ENCODE measurements at places on chromosomes 6 and 20. TPM values are rescaled to one million over a fixed set of nuclear protein-coding genes. Genes with fewer than 3 reads are reported as not detected.
A peak's percentile ranks its signal among the peaks of the same experiment; 100 is the strongest.

SPATS1 gene
- not detected for total RNA-seq

JPH2 gene
- total RNA-seq, result 0.07 TPM

CRISP2 gene
- total RNA-seq, result not detected

GPLD1 gene
- 4.7 TPM for total RNA-seq

ADGB gene
- not detected for total RNA-seq

GRCh38 chr6:14728396-14729024, 517.4 kb upstream of the JARID2 start:
- DNase-seq, result no peak

GRCh38 chr6:15499591-15499990, 163.2 kb downstream of the DTNBP1 start:
- no peak for DNase-seq

DNA sequence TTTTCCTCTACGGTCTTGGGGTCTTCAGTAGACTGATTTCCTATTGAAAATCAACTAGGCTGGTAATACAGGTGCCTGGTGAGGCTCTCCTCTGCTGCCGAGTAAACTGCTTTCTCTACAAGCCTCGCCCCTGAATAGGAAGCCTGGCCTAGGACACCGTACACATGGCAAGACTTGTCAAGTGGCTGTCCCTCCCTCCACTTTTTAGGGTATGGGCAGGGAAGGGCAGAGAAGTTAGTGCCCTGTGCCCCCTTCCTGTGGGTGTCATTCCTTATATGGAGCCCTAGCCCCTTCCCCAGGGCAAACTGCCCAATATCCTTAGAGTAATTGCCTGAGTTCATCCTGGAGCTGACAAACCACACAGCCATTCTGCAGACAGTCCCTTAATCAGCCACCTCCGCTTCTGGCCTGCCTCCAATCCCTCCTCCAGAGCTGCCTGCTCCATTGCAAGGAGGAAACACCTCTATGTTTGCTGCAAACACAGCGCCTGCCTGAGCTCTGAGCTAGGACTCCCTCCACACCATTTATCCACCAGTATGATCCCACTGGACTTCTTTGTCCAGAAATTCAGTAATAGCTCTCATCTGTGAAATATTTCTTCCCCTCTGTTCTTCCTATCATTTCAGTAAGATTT, 93.1 kb downstream of the CHD6 start:
- DNase-seq, result no peak

DNA sequence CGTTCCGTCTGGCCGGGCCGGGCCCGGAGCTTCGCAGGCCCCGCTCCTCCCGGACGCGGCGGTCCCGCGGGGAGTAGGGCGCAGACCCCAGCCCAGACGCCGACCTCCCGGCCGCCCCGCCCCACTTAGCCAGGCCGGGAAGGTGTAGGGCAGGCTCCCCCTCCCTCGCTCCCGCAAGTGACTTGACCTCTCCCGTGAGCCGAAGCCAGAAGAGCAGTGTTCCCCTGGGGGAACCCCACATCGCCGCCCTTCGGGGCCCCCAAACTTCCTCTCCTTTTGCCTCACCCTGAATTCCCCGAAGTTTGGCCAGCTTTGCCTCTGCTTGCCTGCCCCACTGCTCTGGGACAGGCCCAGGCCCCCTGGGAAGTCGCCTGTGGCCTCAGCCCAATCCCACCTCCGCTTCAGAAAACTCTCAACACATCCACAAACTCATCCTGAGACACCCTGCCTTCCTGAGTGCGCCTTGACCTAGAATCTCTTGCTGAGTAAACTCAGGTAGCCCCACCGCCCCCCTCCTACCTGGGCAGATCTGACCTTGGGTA, 524 bp upstream of the NOL4L start:
- no peak for DNase-seq

GRCh38 chr6:151448623-151449022, 3.3 kb downstream of the RMND1 start:
- DNase-seq, result no peak

- DNase-seq, result peak; percentile 66
Observed at GRCh38 chr6:107115695-107116327, 496 bp upstream of the BEND3 start.

DNA sequence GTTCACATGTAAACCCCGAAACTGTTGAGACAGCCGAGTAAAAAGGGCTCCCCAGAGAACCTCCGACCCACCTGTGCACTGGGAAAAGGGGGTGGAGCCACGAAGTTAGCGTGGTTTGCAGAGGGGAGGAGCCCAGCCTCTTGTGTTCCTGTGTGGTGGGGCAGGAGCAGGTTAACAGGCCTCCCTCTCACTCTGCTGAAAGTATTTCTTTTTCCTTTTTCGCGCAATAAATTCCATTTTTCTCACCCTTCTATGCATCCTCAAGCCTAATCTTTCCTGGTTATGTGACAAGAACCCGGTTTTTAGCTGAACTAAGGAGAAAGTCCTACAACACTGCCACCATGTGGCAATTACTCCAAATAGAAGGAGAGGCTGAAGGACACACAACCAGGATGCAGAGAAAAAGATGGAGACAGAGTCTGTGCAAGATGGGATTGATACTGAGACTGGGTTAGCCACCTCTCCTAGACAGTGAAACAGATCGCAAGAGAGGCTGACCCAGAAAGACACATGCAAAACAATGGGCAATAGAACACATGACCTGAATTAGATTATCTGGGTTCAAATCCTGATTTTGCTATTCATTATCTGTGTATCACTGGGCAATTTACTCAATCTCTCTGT, 168.7 kb upstream of the PRSS16 start:
- DNase-seq, result peak; percentile 53

GRCh38 chr6:92052513-92052912, 1366.8 kb downstream of the EPHA7 start:
- DNase-seq, result no peak

DNA sequence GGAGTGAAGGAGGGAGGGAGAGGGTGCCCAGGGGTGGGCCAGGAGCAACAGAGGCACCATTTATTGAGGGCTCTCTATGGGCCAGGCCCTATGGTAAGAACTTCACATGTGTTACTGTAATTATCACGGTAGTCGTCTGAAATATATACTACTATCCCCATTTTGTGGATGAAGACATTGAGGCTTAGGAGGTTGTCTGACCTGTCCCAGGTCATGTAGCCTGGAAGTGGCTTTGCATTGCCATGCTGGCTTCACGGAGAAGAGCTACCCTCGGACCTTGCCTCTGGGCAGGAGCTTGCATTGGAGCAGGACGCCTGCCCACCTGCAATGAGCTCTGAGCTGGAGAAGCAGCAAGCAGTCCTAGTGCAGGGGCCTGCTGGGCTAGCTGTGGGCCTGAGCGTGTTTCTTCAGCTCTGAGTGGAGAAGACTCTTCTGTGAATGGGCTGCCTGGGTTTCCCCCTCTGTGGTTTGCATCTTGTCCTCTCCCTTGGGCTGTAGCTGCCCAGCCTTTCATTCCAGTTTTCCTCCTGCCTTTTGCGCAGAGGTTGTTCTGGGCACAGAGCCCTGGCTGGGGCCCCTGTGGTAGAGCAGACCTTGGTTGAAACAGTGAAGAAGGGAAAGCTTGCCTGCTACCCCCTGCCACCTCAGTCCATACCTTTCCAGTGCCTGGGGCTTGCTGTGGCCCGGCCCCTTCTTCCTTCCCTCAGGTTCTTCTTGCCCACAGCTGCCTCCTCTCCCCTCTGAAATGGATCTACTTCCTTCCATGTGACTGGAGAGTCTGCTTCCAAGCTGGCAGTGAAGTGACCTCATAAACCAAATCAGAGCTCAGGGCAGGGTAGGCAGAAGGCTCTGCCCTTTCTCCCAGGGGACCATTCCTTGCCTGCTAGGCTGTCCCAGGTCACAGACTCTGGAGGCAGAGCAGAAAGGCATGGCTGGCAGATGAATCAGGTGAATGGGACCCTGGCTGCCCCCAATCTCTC, 24.1 kb upstream of the SRF start:
- DNase-seq, result no peak

DNA sequence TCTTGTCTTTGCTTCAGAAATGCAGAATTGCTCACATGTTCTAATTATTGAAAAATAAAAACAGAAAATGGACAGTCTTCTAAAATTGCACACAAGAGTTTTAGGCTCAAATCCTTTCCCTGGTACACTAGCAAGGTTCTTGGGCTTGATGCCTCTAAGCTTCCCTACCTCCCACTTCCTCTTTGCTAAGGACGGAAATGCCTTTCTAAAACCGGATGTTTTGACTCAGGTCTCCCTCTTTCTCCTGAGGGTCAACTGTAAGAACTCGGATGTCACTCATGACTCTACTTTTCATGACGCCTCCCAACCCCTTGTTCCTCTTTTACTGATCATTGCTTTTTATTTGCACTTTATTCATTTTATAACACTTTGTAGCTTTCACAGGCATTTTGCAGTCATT, 613.5 kb downstream of the C6orf118 start:
- DNase-seq, result no peak

DNA sequence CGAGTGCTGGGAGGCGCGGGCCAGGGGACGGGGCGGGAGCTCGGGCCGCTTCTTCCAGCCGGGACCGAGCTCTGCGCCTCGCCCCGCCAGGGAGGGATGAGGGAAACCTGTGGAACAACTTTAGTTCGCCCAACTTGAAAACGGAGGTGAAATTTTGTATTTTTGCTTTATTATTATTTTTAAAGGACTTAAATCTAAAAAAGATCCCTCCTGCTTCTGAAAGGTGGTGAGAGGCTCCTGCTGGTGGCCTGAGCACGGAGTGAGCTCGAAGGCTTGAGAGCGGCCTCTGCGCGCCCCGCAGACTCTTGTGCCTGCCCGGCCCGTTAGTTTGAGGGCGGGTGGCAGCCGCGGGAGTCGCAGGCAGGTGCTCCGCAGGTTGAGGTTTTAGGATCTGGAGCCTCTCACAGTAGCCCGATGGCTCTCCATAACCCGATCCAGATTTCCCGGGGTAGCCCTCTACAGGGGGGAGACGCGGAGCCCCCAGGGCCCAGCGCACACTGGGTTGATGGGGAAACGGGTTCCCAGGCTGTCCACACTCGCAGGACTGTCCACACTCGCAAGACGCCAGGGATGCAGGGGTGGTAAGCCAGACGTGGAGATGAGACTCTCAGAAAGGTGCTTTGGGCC, 46.2 kb upstream of the SUPT3H start:
- DNase-seq, result peak; percentile 22

DNA sequence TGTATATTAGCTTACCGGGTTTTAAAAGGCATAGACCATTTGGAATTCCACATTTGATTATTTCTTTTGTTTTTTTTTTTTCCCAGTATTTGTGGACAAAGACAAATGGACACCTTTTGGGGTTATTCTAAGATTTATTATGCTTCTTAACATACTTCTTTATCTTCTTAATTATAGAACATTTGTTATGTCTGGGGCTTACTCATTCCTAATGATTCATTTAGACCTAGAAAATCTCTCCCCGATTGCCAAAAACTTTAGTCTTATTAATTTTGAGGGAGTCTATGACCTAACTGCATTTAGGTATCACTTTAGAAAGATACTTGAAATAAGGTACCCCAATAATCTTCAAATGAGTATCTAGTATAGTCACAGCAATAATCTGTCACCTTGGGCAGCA, 170.7 kb upstream of the PREP start:
- DNase-seq, result no peak

DNA sequence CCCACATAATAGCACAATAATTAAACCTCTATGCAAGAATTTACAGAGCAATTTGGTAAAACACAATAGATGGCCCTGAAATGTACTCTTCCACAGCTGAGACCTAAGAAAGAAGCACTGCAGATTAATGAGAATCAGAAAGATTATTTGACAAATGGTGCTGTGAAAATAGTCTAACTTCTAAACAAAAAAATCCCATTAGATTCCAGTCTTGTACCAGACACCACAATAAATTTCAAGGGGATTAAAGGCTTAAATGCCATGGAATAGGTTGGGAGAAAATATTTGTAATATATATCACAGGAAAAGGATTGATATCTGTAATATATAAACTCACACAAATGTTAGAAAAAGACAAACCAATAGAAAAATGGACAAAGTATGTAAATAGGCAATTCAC, 14.4 kb downstream of the TMEM244 start:
- DNase-seq, result no peak

DNA sequence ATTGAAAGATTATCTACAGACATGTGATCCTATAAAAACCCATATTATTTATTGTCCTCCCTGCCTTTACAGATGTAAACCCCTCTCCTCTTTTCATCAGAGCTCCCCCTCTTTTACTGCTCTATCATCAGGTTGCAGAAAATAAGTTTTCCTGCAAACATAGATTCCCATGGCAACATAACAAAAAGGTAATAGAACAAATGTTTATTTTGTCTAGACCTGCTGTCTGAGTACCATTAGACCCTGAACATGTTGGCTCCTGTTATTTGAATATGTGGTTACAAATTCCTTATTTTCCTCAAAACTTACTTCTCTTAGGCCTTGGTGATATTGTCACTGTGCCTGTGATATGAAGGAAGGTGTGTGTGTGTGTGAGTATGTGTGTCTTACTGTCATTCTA, 11.5 kb downstream of the MAPK14 start:
- no peak for DNase-seq

DNA sequence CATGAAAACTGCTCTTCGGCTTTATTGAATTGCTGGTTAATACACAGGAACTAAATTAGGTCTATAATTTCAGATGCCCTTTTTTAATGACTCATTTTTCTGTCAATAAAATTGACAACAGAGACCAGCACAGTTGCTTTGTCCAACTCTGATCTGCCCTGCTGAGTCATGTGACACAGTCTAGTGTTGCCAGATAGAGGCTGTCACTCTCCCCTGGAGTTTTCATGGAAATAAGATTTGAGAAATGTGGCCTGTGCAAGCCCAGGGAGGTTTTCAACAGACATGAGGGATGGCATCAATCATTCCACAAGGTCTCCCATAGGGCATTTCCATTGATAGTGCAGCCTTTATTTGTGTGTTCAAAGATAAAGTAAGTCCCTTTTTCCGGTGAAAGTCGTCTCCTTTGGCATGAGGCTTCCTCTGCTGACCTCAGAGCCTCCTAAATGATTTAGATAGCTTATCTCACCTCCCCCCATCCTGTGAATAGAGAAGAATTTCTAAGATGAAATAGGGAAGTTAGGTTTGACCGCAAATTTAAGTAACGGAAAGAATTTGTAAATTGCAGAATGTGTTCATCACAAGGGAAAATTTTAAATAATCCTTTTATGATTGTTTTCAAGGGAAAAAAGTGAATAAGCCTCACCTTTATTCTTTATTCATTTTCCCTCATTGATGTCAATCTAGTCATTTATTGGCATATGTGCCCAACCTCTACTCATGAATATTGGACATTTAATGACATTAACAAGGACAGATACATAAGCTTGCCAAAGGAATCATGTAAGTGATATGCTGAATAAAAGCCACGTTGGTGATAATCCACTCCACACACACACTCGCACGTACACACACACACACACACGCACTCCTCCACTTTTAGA, 277.7 kb downstream of the ADGB start:
- DNase-seq, result no peak

DNA sequence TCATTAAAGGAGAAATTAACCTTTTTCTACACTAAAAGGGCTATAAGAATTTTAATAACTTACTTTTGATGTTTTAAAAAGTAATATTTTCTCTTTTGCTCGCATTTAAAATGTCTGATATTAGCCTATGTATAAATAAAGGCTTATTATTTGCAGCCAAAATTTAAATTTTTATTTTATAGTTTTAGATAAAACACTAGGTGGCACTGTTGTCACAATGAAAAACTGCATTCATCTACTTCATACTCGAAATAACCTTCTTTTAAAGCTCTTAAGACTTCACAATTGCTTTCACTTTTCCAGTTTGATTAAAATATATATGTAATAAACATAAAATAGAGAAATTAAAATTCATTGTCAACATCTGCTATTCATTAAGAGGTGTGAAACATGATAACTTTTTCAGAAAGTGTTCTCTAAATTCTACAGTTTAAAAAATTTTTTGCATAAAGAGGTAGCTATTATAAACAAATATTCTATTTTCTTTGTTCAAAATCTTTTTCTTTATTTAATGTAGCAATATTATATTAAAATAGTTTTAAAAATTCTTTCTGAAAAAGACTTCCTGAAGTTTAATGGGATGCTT, 78.8 kb upstream of the DEFB112 start:
- DNase-seq, result no peak
